RKO (cell line): ENCODE measurements at places on chromosomes 6 and 20.
A peak's percentile ranks its signal among the peaks of the same experiment; 100 is the strongest.

DNA sequence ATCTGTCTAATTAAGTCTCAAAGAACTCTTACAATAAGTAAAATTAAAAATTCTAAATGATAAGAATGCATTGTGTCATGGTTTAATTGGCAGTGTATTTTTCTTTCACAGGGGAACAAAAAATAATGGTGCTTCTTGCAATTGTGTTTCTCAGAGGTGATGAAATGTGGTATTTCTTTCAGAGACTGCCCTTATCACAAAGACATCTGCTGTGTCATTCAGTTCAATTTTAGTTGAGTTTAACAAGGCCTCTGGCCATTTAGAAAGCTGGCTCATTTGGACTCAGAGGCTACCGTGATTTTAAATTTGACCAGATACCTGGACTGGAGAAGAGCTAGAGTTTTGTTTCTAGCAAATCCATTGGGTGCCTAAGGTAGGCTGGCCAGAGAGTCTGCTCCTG, 23.6 kb upstream of the ZNF831 start:
- no peak for DNase-seq

GRCh38 chr6:111720931-111721496, 115.3 kb upstream of the TRAF3IP2 start:
- no peak for DNase-seq

- no peak for DNase-seq
Observed at GRCh38 chr6:112253841-112254816, at the start of gene LAMA4. Gene LAMA4, minus strand, starts transcription at chr6:112254567. Its CDS starts 417 bp downstream, at chr6:112254150.

GRCh38 chr6:12420626-12421025, 130.5 kb downstream of the EDN1 start:
- no peak for DNase-seq

- peak; percentile 70 for DNase-seq
Observed at GRCh38 chr20:50191544-50192363, 1.1 kb downstream of the CEBPB start.

GRCh38 chr20:3000852-3001523, 42.4 kb upstream of the GNRH2 start:
- DNase-seq: peak; percentile 87

- DNase-seq: peak; percentile 36
Observed at GRCh38 chr20:5001174-5002076, at the start of gene SLC23A2. Gene SLC23A2, minus strand, starts transcription at chr20:5001510. Its CDS starts 68,948 bp downstream, at chr20:4932562.

- DNase-seq: no peak
Observed at GRCh38 chr6:210104-210456, 82.2 kb upstream of the DUSP22 start.

GRCh38 chr6:27873021-27873940, 38.9 kb downstream of the OR2B2 start:
- DNase-seq: no peak

GRCh38 chr6:160791981-160792418, 90.0 kb downstream of the PLG start:
- peak; percentile 19 for DNase-seq

DNA sequence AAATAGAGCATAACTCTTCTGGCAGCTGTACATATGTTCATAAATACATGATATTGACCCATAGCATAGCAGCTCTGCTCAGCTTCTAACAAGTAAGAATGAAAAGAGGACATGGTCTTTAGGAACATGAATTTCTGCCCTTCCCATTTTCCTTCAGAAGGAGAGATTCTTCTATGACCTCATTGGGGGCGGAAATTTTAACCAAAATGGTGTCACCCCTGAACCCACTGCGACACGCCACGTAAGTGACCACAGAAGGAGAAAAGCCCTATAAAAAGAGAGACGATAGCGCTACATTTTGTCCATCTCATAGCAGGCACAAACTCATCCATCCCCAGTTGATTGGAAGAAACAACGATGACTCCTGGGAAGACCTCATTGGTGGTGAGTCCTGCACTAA, at the start of gene IL17A:
IL17A (plus strand) TSS at position 301 of the 400 bp plus-strand sequence; CDS start at position 358, 57 bp downstream.
- no peak for DNase-seq
